ENCODE measurements at places on chromosomes 6 and 20.

DNA sequence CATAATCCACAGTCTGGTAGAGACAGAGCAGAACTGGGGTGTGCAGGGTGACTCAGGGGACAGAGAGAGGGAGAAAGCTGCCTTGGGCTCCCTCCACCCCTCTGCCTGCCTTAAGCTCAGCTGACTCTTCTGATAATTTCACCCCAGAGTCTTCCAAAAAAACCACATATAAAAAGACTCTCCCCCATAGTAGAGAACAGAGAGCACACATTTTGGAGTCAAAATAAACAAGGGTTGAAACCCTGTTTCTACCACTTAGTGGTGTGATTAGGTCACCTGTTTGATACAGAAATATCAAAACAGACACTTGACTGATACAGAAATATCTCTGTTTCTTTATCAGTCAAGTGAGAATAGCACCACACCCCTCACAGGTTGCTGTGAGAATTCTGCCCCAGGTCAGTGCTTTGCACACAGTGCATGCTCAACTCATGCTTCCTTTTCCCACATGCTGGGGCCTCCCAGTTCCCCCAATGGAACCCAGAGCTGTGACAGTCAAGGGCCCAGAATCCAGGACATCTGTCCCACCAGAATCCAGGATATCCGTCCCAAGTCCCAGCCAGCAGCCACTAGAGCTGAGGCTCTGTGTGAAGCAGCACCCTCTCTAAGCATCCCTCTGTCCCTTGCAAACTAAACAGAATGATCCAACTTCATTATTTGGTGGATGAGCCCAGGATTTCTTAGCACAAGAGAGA, 1.2 kb downstream of the TREML2 start:
- peak overlapping the region; percentile 5 for H3K4me3 ChIP-seq
- DNase-seq = peak; percentile 53
- H3K4me1 ChIP-seq = peaks cover 58% of the 10 kb centered on the region
- H3K27me3 ChIP-seq = no peaks in the 10 kb centered on the region

GRCh38 chr20:35871259-35871771, 83.0 kb downstream of the SCAND1 start:
- H3K4me3 ChIP-seq = no peak overlapping the region
- no peaks in the 10 kb centered on the region for H3K4me1 ChIP-seq
- no peak for DNase-seq
- no peak overlapping the region for H3K27ac ChIP-seq
- peaks cover 40% of the 10 kb centered on the region for H3K36me3 ChIP-seq

DNA sequence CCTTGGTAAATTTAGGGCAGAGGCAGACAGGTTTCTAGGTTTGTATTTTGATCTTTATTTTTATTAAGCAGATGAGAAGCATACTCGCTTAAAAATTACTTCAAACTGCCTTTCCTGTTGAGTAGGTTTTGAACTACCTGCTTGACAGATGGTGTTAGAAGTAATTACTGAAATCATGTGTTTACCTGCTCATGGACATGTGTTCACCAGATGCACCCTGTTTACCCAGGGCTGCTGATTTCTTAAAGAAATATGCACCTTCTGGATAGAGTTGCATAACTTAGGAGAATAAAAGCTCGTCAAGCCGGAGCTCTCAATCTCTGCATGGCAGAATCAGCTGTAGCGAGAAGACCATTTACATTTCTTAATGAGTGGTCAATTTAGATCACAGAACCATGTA, 165.1 kb downstream of the CDKAL1 start:
- no peak overlapping the region for H3K4me3 ChIP-seq
- H3K4me1 ChIP-seq = no peaks in the 10 kb centered on the region
- H3K36me3 ChIP-seq = no peaks in the 10 kb centered on the region
- H3K27ac ChIP-seq = no peak overlapping the region

GRCh38 chr6:25352285-25352684, 73.1 kb downstream of the CARMIL1 start:
- no peaks in the 10 kb centered on the region for H3K36me3 ChIP-seq
- H3K4me1 ChIP-seq = no peaks in the 10 kb centered on the region
- H3K27me3 ChIP-seq = no peaks in the 10 kb centered on the region

- H3K36me3 ChIP-seq = no peaks in the 10 kb centered on the region
- peaks cover 21% of the 10 kb centered on the region for H3K4me1 ChIP-seq
- H3K27me3 ChIP-seq = no peaks in the 10 kb centered on the region
- peak within 1 kb of the TSS; percentile 75 for H3K4me3 ChIP-seq
- peak; percentile 95 for DNase-seq
- H3K27ac ChIP-seq = peak within 1 kb of the TSS; percentile 76
Observed at GRCh38 chr6:46129629-46130511, at the start of gene ENPP4. ENPP4 (plus strand) TSS chr6:46129989; CDS start chr6:46139584, 9,595 bp downstream.

All from DND-41 (cell line).